ENCODE measurements at places on chromosomes 5 and 9.

- no peak for ATAC-seq
Measured at GRCh38 chr5:17302106-17302505, 84.7 kb downstream of the BASP1 start.

GRCh38 chr9:36158917-36159316 is 10.3 kb upstream of the CCIN start:
- ATAC-seq: no peak

GRCh38 chr5:67195406-67196275 is 958 bp downstream of the CD180 start:
- no peak for ATAC-seq

- no peak for ATAC-seq
Measured at GRCh38 chr9:74784506-74784905, 103.2 kb downstream of the TRPM6 start.

GRCh38 chr9:127923046-127923445 is 6.2 kb upstream of the ST6GALNAC4 start:
- ATAC-seq: no peak

GRCh38 chr5:10874541-10874940 is 113.5 kb upstream of the DAP start:
- no peak for ATAC-seq

DNA sequence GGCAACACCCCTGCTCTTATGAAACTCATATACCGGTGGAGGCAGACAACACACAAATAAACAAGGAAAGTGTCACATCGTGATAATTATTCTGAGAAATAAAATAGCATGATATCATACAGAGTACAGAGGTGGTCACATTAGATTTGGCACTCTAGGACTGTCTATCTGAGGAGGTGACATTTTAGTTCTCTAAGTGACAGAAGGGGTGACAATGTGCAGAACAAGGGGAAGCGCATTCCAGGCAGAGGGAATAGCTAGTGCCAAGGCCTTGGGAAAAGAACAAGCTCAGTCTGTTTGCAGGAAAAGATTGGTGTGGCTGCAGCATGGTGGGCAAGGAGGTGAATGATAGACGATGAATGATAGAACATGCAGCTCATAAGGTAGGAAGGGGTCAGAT is 12.7 kb upstream of the IRF1 start:
- ATAC-seq: no peak

DNA sequence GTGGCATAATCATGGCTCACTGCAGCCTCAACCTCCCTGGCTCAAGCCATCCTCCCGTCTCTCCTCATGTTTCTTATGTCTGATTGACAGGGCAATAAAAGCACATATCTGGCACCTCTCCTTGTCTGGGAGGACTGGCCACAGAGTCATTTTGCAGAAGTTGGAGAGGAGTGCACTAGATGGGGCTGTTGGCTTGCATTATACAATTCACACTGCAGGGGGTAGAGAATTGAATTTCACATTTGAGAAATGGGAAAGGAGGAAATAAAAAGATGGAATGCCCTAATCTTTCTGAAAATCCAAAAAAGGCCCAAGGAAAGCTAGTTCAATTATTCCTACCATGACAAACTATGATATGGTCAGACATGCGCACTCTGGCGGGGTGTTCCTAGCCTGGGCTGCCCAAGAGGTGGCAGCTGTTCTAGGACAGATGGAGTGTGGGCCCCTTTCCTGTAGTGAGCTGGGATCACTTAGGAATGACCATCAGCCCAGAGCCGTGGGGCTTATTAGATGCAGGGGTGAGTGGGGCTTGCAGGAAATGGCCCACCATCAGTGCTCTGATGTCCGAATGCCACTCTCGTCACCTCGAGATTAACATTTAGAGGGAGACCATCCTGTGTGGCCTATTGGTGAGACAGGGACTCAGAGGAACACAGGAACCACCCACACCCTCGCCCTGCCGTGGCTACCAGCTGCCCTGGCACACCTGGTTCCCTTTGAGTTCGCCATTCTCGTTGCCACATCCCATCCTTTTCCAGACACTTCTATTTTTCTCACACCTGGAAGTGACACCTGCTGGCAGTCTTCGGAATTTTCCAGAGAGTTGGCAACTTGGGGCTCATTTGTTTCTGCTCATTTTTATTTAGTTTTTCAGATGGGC is 21.8 kb upstream of the ANKRD18A start:
- ATAC-seq: no peak

GRCh38 chr9:79257790-79258351 is 313.9 kb upstream of the TLE4 start:
- no peak for ATAC-seq

Data from activated CD4-positive, CD25-positive, alpha-beta regulatory T cell treated with anti-CD3 and anti-CD28 coated beads, Interleukin-2, amount 50 U/mL, for 24 hours (primary cell).